Stimulated activated CD4-positive, alpha-beta T cell treated with anti-CD3 and anti-CD28 coated beads, Interleukin-1b, Interleukin-23, amount 100 ng/mL, for 1 hour (primary cell): ENCODE measurements at places on chromosomes 11 and 22.

GRCh38 chr22:42769574-42770447, 49.1 kb upstream of the A4GALT start:
- DNase-seq, result no peak

GRCh38 chr11:40294349-40294735, 1165.1 kb downstream of the LRRC4C start:
- no peak for DNase-seq

DNA sequence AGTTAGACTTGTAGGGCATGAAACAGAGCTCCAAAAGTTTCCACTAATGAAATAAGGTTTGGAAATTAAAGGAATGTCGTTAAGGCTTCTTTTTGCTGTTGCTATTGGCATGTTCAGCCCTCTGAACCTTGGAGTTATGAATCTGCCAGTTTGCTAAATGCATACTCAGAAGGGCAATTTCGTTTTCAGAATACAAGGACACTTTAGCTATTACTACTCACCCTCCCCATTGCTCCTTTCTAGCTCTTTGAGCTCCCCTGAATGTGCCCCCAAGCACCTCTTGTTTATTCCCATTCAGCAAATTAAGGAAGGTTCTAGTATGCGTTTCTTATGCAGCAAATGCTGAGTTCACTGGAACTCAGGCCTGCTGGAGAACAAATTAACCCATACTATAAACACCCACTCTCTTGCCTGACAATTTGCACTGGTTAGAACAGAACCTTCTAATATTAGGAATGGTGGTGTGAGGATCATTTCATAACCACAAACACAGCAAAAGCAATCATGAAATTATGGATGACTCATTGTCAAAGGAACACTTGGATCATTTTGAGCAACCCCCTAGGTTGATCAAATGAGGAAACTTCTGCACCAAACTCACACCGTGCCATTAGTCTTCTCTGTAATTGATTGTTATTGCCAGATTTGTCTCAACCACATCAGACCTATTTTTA, 26.2 kb upstream of the LIN7C start:
- DNase-seq, result no peak

- no peak for DNase-seq
Observed at GRCh38 chr11:93648158-93648557, 13.3 kb upstream of the CEP295 start.

- no peak for DNase-seq
Observed at GRCh38 chr11:32538804-32539203, 44.8 kb upstream of the EIF3M start.

DNA sequence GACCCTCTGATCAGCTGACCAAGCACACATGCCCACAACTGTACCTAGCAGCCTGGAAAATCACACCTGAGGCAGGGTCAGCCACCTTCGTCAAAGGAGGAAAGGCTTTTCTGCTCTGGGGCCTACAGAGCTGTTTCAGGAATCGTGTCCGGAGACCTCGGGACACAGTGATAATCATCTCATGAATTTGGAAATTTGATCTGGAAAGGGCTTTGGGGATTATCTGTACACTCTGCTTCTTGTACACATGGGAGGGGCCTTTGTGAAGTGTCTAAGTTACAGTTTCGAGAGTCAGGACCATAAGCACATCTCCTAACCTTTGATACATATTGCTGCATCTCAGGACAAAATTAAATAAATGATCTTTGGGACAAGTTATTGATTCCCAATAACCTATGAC, 1421.2 kb upstream of the TENM4 start:
- no peak for DNase-seq

GRCh38 chr11:70400643-70401042, 2.3 kb downstream of the CTTN start:
- no peak for DNase-seq

GRCh38 chr11:57885298-57886050, 123.9 kb downstream of the CTNND1 start:
- DNase-seq, result no peak

DNA sequence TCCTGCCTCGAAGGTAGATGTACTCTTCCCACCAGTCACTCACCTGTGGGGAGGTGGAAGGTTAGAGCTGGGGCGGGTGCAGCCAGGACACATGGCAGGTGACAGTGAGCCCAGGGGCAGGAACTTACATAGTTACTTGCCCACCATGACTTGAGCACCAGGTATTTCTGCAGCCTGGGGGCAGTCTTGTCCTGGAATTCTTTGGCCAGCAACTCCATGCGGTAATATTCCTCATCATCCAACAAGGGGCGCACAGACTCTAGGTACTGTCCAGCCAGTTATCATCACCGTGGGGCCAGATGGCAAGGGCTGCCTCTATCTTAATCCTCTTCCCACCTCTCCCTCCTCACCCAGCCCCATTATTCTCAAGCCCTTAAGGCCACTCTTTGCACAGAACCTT, 2.2 kb downstream of the CPT1B start:
- DNase-seq, result no peak

- no peak for DNase-seq
Observed at GRCh38 chr11:113684496-113684895, 21.6 kb downstream of the TMPRSS5 start.

DNA sequence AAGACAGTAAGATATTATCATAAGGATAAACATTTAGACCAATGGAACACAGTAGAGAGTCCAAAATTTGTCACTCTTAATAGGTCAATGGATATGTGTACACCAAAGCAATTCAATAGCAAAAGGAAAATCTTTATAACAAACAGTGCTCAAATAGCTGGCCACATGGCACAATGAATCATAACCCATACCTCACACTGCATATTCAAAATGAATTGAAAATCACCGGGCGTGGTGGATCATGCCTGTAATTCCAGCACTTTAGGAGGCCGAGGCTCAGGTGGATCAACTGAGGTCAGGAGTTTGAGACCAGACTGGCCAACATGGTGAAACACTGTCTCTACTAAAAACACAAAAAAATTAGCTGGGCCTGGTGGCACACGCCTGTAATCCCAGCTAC, 8.4 kb downstream of the SNX32 start:
- DNase-seq, result no peak

DNA sequence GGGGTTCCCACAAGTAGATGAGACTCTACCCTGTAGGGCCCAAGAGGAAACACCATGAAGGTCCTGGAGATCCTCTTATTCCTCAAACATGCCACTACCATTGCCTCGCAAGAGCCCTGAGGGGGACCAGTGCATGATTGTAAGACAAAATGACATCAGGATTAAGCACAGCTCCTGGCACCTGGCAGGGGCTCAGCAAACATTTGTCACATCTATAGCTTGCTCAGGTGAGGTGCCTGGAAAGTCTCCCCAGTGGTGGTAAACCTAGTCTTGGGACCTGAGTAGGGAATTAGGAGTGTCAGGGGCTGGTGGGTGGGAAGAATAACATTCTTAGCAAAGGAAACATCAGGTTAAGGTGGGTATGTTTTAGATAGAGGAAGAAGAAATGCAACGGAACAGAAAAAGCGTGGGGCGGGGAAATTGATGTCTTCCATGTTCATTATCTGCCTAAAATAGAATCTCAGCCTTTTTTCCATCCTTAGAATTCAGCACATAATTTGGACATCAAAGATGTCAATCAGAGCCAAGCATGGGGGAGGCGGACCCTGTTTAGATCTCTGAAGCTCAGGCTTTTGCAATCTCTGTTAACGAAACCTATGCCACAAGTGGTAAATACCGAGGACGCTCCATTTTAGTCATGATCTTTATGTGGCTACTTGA, 924 bp downstream of the YPEL1 start:
- no peak for DNase-seq

DNA sequence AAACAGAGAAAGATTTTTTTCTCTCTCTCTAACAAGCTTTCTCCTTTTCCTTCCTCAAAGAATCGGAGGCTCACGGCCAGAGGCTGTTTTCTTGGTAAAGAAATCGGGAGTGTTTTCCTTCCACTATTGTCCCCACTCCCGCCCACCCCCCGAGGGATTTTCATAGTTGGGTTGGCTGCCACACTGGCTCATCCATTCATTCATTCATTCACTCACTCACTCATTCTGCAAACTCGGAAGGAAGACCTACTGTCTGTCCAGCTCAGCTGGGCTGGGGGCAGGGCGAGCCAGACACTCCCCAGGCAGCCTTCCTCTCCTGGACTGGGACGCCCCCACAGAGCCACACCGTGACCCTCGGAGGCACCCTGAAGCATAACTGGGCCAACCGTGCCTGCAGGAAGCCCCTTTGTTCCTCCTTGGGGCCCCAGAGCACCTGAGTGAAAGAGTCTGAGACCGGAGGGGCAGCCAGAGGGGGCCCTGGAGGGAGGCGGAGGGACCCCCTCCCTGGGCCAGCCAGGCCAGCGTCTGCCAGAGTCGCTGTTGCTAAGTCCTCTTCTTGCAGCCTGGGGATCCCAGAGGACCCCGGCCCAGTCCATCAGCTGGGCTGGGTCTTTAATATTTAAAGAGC, 17.0 kb downstream of the CDKN1C start:
- no peak for DNase-seq

- DNase-seq, result no peak
Observed at GRCh38 chr11:74030723-74031676, 22.1 kb upstream of the UCP3 start.

DNA sequence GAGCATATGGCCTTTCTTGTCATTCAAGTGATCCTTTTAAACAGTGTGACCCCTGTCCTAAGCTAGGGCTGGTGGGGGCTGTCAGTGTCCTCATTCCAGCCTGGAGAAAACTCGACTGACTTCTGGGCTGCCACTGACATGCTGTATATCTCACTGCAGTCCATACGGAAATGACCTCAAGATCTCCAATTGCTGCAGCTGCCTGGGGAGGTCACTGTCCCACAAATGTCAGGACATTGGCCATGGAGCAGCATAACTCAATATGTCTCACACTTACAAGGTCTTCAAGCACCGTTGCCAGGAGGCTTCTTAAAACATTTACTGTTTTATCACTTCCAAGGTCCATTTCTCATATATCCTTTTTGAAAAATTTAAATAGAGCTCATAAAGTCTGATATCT, 27.8 kb upstream of the CSNK2A3 start:
- DNase-seq, result no peak

- DNase-seq, result no peak
Observed at GRCh38 chr11:10294290-10294953, 403 bp upstream of the SBF2 start.

- DNase-seq, result no peak
Observed at GRCh38 chr11:68839911-68840641, 1.6 kb downstream of the CPT1A start.

GRCh38 chr22:48175721-48176120, 1413.3 kb downstream of the TBC1D22A start:
- no peak for DNase-seq

- DNase-seq, result no peak
Observed at GRCh38 chr11:37442576-37442975, 844.5 kb upstream of the RAG2 start.

DNA sequence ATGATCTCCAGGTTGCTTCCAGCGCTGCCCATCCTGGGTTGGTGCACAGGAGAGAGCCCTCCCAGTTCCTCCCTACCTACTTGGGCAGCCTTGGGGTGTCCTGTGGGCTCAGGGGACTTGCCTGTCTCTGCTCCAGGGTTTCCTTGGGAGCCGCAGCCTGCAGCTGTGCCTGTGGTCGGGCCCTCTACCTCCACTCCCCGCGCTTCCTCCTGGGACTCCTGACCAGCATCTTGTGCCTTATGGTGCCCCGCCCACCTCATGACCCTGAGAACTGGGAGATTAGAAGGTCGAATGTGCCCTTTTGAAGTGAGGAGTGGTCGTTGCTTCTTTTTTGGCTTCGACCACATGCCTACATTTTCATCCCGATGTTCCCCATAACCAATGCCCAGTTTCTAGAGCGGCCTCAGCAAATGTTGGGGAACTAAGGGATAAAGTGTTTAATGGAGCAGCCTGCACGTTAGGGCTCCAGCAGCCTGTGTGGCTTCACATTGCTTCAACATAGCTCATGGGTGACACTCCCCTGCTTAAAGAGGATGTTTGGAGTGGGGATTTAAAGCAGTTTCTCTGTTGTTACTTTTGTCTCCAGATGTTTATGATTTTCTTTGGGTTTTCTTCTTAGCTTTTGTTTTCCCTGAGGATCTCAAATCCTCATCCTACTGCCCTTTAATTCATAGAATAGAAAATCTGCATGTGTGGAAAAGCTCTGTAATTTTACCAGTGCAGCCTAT, 248.8 kb downstream of the TBC1D22A start:
- no peak for DNase-seq

GRCh38 chr22:45565973-45566372, 63.3 kb downstream of the FBLN1 start:
- DNase-seq, result no peak

GRCh38 chr11:35387111-35387982, 32.0 kb downstream of the SLC1A2 start:
- DNase-seq, result no peak

DNA sequence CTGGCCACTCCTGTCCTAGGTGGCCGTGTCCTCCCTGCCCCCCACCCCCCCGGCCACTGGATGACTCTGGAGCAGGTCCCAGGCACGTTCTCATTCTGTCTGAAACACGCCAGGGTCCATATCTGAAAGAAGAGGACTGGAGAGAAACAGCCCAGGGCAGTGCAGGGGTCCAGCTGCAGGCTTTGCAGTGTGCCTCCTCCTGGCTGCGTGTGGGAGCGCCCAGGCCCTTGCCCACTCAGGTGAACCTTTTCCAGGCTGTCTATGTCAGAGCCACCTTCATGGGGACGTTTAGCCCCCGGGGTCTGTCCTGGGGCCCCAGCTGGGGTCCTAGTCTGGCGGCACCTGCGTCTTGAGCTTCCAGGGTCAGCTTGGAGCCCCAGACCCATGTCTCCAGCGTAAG, 15.6 kb downstream of the GRAMD4 start:
- no peak for DNase-seq

DNA sequence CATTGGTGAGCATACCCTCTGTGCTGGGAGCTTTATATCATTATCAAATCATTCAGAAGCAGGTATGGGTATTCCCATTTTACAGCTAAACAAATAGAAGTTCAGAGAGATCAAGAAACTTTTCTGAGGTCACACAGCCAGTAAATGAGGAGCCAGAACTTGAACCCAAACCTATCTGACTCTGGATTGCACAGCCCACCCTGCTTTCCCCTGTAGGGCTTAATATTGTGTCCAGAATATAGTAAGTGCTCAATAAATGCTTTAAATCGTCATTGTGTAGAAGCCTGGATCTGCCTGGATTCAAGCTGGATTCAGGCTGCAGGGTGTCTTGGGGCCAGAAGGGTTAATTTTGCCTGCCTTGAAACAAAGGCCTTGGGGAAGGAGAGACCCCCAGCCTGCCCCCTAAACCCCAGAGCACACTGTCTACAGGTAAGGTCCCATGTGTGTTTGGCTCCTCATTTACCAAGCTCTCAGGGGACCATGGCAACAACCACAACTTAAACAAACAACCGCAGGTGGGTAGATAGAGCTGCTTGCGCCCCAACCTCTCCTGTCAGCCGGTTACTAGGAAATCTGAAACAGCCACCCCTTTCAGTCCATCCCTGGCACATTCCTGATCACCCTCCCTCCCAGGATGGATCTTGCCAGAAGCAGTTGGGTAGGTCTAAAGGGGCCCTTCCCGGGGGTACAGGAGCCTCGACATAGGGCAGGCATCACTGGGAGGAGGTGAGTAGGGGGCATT, 3.0 kb upstream of the SEC14L3 start:
- DNase-seq, result no peak
